ENCODE measurements at places on chromosomes 3 and 15.

DNA sequence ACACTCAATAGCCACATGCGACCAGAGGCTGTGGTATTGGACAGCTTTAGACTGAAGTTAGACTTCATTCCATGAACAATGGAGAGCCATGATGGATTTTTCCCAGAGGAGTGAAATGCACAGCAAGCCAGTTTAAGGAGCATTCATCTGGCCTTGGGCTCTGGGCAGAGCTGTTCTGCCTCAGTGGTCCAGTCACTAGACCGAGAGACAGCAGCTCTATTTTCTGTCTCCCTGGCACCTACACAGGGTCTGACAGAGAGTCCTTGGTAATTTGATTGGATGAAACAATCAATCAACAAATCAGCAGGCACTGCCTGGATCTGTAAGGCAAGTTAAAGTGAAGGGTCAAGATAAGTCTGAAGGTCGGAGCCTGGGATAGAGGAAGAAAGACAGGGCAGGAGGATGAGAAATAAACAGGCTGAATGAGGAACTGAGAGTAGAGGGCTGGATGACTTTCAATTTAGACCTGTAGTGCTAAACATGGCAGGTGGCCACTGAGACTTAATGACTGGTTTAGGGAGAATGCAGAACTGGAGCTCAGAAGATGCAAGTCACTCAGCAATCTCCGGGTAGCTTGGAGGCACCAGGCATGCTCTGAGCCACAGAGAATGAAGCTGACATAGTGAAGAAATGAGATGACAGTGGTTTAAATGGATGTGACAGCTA is 98.5 kb upstream of the SLC25A36 start:
- no peak for DNase-seq

DNA sequence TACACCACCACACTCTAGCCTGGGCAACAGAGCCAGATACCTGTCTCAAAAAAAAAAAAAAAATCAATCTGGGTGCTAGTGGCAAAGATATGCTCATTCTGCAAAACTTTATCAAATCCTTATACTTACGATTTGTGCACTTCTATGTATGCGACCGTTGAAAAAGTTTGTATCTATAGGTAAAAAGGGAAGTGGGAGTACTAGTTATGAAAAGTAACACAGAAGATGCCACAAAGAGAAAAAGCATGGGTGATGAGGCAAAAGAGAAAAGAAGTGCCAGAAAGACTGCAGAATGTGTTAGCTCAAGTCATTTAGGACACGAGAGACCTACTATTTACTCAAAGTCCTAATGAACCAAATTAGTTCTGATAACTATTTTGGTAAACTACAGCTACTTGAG is 407.8 kb downstream of the SHQ1 start:
- no peak for DNase-seq

DNA sequence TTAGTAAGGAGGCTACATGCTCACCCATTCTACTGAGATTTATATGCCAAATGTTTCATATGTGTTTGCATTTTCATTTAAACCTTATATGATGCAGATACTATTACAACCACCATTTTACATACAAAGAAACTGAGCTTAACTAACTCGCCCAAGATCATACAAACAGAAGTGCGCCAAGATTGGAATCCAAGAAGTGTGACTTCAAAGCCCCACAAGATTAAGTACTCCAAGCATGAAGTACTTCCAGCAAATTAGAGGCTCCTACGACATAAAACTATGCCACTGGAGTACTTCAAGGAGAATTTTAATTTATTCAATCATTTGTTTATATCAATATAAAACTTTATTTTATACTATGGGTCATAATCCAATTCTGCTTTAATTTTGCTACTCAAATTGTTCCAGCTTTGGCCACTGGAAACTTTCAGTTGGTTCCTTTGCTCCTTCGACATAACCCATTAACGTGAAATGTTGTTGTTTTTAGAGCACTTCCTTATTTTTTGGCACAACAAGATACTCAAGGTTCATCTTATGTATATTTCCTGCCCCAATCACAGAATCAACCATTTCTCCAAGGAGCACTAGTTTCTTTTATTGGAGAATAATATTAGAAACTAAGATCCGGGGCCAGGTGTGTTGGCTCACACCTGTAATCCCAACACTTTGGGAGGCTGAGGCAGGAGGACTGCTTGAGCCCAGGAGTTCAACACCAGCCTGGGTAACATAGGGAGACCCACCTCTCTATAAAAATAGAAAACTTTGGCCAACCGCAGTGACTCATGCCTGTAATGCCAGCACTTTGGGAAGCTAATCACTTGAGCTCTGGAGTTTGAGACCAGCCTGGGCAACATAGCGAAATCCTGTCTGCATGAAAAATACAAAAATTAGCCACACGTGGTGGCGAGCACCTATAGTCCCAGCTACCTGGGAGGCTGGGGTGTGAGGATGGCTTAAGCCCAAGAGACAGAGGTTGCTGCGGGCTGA is 10.4 kb downstream of the INO80 start:
- no peak for DNase-seq

- DNase-seq, result no peak
These were observed 24.1 kb downstream of the ARPP21 start for GRCh38 chr3:35663471-35663870.

DNA sequence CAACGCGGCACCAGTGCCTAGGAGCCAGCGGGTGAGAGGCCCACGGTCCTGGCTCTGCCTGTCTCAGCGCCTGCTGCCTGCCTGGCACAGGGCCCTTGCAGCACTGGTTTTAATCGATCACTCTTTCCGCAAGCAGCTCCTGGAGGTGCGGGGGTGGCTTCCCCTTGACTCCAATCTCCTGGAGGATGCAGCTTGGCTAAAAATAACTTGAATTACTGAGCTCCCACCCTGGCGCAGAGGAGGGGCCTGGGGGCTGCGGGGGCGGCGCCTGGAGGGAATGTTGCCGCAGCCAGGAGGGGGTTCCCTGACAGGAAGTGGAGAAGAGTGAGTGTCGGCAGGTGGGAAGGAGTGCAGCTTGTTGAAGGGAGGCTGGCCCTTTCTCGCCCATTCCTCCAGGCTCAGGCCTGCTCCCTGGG is 9.9 kb upstream of the RPL29 start:
- DNase-seq, result no peak

DNA sequence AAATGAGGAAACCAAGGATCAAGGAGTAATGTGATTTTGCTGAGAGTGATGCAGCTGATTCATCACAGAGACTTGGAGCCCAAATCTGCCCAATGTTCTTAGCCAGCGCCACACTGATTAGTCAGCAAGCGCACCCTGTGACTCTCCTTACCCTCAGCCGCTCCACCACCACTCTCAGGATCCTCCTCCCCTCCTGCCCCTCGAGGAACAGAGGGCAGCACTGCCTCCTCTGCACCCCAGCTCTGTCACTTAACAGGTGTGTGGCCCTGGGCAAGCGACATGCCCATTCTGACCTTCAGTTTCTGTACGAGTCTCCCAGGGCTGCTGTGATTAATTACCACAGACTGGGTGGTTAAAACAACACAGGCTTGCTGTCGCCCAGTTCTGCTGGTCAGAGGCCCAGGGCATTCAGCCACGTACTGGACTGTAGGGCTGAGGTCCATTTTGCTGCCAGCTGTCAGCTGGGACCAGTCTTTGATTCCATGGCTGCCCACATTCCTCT is 36.1 kb upstream of the HRH1 start:
- DNase-seq, result no peak

GRCh38 chr3:52204337-52205073 is 6.5 kb downstream of the ALAS1 start:
- DNase-seq, result no peak

DNA sequence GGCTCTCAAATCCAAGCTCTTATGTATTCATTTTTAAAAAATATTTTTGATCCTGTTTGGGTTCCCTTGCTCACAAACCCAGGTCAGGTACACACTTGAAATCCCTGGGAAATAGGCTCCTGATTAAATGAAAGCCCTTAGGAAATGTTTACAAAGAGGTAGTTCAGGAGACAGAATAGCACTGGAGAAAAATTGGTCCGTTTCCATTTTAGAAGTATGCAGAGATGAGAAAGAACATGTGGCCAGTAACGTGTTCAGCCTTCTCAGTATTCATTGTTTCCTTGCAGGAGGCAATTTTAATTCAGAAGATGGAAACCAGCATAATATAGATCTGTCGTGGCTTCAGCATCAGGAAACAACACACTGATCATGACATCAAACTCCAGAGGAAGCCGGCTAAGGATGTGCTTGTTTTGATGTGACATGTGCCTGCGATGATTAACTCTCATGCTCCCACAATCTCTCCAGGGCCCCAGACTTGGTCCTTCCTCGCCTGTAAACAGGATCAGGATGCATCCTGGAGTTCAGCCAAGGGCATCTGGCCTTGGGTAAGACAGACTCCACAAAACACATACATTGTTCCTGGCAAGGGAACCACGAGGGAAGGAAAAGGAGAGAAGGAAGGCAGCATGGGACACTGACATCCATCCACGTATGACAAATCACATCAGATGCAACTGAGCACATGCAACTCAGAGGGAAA is 350.5 kb upstream of the THBS1 start:
- no peak for DNase-seq
